Stimulated activated CD8-positive, alpha-beta memory T cell treated with anti-CD3 and anti-CD28 coated beads, Interleukin-4, amount 100 ng/mL, for 24 hours (primary cell): ENCODE measurements at places on chromosomes 3 and 15.

DNA sequence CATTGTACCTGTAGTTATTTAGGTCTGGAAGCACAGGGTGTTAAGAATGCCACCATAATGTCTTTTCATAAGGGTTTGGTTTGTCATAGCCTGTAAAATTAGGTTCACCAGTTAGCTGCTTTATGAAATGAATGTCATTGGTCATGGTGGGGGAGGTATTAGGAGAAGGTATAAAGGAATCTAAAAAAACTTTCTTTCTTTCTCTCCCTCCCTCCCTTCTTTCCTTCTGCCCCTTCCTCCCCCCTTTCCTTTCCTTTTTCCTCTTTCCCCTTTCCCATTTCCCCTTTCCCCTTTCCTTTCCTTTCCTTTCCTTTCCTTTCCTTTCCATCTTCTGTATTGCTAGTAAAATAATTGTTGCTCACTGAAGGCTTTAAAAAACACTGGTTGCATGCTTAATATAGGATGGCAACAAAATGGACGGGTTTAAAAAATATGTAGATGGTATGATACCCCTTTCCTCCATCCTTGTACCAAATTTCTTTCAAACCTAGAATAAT is 9.6 kb downstream of the ATP2C1 start:
- no peak for DNase-seq

- DNase-seq, result no peak
Observed at GRCh38 chr3:114168150-114168549, 10.7 kb downstream of the DRD3 start.

DNA sequence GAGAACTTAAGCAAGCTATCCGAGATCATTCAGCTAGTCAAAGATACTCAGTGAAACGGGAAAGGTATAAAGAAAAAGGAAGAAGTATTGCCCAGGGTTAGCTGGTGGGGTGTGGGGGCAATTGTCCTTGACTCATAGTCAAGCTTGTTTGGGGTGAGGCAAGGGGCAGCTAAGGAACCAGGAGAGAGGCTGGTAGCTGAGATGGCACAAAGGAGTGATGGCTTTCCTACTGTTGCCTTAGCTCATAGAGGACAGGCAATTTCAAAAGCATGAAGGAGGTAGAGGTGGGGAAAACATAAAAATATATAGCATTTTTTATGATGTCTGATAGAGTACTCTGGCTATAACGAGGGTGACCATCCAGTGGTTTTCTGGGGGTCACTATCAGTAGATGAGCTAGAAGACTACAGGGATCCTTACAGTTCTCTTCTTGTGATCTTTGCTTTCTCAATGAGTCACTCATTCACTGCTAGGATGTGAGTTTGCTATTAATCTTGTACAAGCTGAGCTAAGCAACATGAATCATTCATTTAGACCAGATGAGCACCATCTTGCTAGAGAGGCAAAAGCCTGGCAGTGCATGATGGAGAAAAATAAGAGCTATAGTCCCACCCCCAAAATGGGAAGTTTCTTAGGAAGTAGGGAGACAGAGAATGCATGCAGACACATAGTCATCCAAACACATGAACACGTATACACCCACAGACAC is 207.1 kb upstream of the PFN2 start:
- no peak for DNase-seq

DNA sequence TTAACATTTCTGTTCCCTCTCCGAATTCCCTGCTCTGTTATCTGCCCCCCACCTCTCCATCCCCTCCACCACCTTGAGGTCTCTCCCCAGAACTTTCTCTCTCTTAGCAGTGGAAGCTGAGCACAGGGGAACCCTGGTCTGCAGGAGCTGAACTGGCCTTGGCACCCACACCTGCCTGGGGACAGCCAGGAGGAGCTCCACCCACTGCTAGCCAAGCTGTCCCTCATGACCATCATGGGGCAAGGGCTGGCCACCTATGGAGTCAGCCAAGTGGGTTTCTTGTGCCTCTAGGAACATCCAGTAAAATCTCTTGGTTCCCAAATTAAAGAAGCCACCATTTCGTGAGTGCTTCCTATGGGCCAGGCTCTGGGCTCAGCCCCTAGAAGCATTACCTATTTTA is 276.4 kb upstream of the TLE3 start:
- no peak for DNase-seq

- no peak for DNase-seq
Observed at GRCh38 chr15:25987638-25988037, 124.5 kb upstream of the ATP10A start.

DNA sequence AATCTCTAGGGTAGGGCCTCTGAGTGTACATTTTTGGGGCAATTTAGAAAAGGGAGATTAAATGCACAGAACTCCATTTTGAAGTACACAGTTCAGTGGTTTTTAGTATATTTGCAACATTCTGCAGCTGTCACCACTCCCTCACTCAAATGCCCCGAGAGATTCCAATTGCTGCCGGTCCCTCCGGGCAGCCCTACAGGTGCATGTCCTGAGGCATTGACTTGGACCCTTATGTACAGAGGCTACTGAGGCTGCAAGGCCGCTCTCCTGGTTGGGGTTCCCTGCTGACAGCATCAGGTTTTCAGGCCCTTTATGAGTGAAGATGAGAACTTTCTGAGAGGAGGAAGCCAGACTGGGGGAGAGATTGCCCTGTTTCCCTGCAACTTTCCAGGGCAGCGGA is 39.6 kb downstream of the SMAD6 start:
- DNase-seq, result no peak

GRCh38 chr3:147418371-147418781 is 9.2 kb downstream of the ZIC1 start:
- DNase-seq, result no peak

DNA sequence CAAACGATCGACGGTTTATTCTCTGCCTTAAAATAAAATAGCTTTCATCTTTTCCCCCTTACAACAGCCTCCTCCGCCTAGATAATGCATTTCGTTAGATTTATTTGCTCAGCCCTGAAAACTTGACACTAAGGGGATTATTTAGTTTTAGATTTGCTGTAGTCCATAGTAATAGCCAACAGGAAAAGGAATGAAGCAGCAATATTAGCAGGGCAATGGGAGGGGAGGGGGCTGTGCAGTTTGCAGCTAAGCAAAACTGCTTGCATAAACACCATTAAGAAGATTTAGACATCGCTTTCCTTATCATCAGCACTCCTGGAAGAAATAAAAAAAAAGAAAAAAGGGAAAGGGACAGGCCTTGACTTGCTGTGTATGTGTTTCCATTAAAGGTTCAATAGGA is 286.5 kb upstream of the SOX14 start:
- no peak for DNase-seq

DNA sequence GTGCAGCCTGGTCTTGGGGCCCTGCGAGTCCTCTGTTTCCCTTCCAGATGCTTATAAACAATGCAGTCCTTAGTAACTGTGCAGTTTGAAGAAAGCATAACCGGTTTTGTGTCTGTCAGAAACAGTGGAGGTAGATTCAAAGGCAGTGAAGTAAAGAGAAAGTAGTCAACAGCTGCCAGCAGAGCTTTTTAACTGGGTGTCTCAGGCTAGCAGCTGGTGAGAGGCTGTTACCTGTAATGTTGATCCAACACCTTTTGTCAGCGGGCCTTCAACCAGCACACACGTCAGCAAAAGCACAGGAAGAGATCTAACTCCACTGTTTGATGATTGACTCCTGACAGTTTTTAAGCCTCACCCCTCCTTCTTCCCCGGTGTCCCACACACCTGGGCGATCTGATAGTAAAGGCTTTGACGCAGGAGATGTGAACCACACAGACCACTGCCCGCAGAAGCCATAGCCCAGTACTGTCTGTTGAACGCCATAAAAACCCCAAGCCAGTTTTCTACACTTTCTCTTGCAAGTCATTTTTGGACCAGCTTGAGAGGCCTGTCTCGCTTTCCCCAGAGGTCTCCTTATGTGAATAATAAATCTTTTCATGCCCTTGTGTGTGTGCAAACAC is 178.0 kb downstream of the FMN1 start:
- DNase-seq, result no peak

DNA sequence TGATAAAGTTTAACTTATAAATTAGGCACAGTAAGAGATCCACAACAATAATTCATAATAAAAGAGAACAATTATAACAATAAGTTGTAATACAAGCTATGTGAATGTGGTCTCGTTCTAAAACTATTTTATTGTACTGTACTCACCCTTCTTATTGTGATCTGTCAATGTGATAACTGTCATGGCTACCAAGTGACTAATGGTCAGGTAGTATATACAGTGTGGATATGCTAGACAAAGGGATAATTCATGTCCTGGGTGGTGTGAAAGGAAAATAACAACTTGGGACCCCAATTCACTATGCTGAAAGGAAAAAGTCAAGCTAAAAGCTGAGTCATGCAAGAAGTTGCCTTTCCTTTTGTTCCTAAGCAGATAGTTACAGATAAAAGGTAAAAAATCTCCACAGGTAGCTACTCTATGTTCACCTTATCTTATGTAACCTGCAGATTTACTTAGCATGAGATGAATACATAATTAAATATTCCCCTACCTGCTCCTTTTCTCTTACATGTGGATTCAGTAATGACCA is 10.7 kb upstream of the CYP8B1 start:
- no peak for DNase-seq

DNA sequence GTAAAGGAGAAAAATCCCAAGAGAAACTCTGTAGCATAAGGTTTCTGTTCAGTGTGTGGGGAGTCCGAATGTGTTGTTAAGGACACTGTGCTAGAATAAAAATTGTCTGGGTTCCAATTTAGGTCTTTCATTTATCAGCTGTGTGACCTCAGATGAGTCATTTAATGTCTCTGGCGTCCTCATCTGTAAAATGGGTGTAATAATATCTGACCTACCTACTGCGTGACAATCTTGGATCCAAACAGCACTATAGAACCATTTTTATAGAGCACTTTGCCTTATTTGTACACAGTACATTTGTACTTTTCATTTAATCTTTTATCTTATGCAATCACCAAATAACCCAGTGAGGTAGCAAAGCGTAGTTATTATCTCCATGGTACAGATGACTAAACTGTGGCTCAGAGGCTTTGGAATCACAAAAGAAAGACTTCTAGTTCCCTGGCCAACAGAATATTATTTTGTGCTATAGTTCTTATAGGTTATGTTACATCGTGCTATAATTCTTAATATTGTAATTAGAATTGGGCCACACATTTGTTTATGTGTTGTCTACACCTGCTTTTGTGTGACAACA is 46.6 kb upstream of the TNIK start:
- DNase-seq, result no peak

GRCh38 chr3:38354588-38355330 is 8.2 kb downstream of the XYLB start:
- DNase-seq, result no peak

- DNase-seq, result no peak
Observed at GRCh38 chr3:152319256-152319655, 50.5 kb downstream of the MBNL1 start.

GRCh38 chr15:86060674-86061073 is 19.0 kb upstream of the AGBL1 start:
- DNase-seq, result no peak

- DNase-seq, result no peak
Observed at GRCh38 chr3:64426551-64426950, 201.3 kb upstream of the PRICKLE2 start.

- no peak for DNase-seq
Observed at GRCh38 chr15:99732751-99733267, 428 bp downstream of the LYSMD4 start.

- DNase-seq, result no peak
Observed at GRCh38 chr15:84098604-84099003, 137.0 kb upstream of the GOLGA6L4 start.

DNA sequence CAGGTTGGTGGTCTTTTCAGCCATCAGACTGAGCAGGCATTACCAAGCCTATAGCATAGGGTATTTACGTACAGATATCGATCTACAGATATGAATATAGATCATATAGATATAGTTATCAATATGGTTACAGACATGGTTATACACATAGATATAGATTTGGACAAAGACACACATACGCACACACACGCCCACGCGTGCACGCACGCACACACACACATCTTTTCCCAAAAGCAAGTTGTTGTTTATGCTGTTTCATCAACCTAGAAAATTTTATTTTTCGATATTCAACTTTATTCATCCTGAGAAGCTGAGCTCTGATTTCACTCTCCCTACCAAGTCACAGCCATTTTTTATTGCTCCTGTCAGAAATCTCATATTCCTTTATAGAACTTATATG is 309.1 kb downstream of the NLGN1 start:
- DNase-seq, result no peak

DNA sequence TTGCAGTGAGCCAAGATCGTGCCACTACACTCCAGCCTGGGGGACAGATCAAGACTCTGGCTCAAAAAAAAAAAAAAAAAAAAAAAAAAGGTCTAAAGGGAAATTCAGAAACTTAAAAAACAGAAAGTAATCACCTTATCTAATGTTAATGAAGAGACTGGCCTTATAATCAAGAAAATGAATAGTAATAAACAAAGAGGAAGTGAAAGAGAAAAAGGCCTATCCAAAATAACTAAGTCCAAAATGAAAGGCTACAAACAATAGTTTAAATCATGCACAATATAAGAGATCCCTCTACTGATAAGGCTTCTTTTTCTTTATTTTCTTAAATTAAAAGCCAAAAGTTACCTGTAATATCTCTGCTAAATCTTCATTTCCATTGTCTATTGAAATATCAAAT is 37.1 kb upstream of the HDC start:
- DNase-seq, result no peak

- no peak for DNase-seq
Observed at GRCh38 chr3:139935866-139936817, 1.2 kb downstream of the CLSTN2 start.

DNA sequence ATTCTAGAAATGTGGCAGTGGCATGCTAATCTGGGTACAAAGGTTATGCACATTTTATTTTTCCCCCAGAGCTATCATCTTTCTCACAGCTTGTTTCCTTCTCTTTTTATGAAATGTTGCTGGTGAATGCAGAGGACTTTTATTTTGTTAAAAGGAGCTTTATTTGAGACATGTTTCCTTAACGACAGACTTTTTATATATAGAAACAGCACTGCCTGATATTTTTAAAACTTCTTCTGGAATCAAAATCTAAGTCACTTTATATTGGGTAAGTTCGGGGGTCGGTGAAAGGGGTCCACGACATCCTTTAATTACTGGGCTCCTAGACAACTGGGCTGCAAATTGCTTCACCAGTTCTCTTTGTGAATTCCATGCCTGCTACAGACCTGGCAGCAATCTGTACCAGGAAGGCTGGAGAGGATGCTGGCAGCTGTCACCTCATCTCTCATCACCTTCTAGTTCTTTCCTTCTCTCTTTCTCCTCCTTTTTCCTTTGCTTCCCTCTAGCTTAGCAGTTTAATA is 464.7 kb downstream of the PDCD6IP start:
- no peak for DNase-seq

DNA sequence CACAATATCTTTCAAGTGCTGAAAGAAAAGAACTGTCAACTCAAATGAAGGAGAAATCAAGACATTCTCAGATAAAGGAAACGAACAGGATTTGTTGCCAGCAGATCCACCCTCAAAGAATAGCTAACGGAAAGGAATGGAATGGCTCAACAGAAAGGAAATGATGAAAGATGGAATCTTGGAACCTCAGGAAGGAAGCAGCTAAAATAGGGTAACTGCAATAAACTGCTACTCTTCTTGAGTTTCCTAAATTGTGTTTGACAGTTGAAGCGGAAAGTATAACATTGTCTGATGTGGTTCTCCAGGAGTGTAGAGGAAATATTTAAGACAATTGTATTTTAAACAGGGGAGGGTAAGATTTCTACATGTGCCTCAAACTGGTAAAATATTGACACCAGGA is 22.0 kb downstream of the PRR23E start:
- no peak for DNase-seq
